ENCODE measurements at places on chromosomes 11 and 22.

DNA sequence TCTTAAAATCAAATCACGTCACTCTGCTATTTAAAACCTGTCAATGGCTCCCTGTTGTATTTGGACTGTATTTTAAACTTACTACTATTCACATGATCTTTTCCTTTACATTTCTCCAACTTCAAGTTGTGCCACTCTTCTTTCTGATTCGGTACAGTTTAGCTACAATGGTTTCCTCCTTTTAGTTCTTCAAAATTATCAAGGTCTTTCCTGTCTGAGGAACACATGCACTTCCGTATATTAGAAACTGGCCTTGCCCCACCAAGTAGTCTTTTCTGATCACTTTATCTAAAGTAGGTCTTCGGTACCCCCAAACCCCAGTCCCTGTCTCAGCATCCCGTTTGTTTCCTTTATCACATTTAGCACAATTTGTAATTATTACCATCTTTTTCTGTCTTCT lies 81.8 kb downstream of the MTMR3 start:
- DNase-seq: no peak

DNA sequence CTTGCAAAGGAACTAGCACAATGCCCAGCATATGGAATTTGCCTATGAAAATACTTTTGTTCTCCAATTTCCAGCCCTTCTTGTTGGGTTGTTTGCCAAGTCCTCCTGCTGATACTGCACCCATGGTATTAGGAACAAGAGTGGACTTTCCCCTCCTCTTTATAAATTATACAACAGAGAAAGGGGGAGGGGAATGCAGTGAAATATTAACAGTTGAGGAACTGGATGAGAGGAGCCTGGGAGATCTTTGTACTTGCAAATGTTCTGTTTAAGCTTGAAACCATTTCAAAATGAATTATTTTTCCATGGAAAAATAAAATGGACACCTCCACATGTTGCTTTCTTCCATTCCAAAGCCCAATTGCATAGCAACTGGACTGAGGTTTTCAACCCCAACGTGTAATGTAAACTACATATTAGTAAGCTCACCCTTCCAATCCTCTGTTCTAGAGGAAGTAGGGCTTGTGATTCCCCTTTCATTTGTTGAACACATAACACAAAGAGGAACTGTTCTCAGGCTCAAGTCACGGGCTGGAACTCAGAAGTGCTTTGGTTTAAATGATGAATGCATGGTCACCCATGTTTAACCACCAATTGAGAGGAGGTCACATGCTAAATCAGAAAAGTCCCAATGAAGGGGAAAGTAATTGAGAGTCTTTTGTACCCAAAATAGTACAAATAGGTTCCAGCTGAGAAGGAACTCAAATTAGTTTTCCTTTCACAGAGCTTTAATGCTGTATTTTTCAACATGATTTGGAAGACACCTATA lies 66.2 kb upstream of the ZC3H12C start:
- no peak for DNase-seq

GRCh38 chr22:26416670-26417276 lies 12.3 kb upstream of the ASPHD2 start:
- no peak for DNase-seq

- no peak for DNase-seq
These were observed 357.7 kb upstream of the ARHGAP42 start for GRCh38 chr11:100329352-100329751.

DNA sequence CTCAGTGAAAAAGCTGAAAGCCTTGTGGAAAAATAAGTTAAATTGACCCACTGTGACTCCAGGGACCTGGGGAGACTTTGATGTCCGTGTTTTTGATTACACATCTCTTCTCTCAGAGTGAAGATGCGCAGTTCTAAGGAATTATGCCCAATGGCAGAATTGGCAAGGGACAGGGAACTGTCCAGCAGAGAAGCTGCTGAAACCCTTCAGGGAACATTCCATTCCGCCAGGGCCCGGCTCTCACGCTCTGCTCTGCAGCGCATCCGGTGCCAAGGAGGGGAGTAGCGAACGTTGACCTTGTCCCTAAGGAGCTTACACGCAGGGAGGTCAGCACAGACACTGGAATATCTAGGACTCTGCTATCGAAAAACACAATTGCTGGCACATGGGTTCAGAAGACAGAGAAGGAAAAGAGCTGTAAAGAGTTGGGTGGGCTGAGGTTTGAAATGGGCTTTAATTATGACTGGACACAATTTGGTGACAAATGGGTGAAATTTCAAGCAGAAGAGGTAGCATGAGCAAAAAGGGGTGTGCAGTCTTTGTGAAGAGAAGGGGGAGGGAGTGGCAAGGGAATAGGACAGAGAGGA lies 64.5 kb upstream of the B3GAT1 start:
- DNase-seq: no peak

GRCh38 chr11:132264616-132265015 lies 894.2 kb downstream of the NTM start:
- no peak for DNase-seq

DNA sequence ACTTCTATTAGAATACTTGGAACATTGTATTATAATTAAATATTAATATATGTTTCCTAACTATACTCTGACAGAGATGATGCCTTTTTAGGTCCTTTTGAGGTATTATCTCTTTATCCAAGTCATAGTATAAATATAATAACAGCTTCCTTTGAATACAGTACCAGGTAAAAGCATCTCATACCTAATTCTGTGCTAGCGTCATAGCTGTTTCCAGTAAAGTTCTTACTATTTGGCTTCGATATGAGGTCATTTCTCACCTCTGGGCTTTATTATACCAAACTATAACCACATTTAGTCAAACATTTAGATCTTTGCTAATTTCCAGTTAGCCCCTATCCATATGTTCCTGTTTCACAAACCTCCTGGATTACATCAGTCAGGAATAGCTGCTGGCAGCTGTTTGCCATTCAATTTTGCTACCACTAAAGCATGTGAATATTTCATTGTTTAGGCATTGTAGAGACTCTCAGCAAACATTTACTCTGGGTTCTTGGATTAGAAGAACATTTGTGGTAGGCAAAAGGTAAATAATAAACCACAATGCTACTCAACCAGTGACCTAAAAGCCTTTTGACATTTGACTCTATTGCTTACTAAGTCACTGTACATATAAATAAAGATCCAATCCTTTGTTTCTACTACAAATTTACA lies 255.1 kb downstream of the TTC28 start:
- peak; percentile 74 for DNase-seq

DNA sequence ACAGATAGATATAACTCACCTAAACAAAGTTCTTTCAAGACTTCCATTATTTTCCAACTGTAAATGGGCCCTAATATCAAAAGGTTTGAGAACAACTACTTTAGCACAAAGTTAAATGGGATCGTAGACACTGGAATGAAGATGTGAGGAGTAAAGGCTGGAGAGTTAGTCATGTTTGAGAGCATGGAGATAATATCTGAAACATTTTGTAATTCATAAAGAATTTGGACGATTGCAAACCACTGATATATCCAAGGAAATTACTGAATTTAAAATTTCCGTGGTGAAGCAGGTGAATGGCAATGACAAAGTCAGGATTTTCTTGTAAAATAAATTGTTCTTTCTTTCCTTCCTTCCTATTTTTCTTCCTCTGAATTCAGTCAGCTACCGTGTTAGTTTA lies 564.9 kb downstream of the CNTN5 start:
- DNase-seq: no peak

DNA sequence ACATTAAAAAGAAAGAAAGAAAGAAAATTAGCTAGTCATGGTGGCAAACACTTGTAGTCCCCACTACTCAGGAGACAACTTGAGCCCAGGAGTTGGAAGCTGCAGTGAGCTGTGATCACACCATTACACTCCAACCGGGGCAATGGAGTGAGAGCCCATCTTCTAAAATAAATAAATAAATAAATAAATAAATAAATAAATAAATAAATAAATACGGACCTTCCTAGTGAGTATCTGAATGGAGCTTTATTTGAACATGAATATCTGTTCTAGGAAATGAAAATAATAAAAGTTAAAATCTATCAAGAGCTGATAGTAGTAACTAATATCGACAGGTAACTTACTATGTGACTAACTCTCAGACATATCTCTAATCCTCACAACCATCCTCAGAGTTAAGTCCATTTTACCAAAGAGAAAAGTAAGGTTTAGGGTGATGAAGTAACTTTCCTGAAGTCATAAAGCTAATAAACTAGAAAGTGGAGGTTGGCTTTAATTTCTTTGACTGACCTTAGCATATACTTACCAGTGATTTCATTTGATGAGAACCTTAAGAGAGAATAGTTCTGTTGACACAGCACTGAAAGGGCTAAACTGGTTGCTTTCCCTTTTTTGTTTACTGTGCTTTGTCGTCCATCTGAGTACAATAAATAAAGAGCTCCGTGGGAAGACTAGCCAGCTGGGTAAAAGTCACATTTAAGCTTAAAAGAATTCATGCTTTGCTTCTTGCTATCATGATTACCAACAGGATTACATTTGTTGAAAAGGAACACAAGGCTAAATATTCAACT lies 22.4 kb downstream of the ENTHD1 start:
- DNase-seq: no peak

DNA sequence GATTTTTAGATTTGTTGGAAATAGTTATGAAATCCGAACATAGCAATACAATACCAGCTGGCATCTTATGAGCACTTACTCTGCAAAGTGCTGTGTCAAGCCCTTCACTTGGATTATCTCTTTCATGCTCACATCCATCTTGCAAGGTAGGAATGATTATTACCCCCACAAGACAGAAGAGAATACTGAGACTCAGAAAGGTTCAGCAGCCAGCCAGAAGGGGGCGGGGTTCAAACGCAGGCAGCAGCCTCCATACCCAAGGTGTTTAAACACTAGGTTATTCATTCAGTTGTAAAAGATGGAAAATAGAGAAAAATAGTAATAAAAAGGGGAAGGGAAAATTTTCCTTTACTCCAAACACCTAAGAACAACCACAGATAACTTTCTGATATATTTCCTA lies 158.5 kb downstream of the CCDC34 start:
- DNase-seq: no peak

DNA sequence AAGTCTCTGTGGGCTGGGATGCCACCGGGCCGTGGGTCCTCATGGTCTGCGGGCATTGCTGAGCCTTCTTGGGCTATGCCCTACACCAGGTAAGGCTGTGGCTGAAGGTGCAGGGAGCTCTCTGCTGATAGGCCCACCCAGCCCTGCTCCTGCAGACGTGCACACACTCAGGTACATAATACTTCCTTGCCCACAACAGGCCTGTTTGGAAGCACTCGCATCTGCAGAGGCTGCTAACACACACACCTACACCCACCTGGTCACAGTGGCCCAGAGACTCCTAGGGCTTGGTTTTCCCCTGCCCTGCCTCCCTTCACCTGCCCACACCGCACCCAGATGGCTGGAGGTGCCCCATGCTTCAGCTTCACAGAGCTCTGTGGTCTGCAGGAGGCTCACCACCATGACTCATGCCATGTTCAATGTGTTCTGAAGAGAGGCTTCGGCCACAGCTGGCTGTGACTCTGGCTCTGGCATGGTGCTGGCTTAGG lies 72.8 kb upstream of the KCNQ1OT1 start:
- DNase-seq: no peak

GRCh38 chr11:32259641-32260081 lies 168.8 kb downstream of the RCN1 start:
- no peak for DNase-seq

DNA sequence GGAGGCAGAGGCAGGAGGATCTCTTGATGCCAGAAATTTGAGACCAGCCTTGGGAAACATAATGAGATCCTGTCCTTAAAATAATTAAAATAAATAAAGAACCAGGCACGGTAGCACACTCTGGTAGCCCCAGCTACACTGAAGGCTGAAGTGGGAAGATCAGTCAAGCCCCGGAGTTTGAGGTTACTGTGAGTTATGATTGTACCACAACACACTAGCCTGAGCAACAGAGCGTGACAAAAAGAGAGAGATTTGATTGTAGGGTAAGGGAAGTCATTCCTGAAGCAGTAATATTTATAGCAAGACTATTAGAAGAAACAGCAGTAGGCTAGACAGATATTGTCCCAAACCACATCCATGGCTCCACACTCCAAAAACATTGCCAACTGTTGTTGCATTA lies 1408.4 kb upstream of the TENM4 start:
- no peak for DNase-seq

DNA sequence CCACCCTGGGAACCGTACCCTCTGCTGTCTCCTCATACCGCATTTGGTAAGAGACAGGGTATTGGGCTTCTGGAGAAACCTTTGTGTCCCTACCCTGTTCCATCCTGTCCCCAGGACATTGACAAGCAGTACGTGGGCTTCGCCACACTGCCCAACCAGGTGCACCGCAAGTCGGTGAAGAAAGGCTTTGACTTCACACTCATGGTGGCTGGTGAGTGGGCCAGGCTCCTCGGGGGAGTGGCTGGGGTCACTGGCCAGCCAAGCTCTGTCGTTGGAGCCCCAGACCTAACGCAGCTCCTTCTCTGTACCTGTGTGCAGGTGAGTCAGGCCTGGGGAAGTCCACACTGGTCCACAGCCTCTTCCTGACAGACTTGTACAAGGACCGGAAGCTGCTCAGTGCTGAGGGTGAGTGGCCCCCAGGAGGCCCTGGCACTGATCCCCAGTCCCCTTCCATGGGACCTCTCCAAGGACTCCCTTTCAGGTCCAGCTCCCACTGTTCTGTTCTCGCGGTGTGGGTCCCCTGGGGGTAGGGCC lies 3.8 kb upstream of the GP1BB start:
- DNase-seq: no peak

DNA sequence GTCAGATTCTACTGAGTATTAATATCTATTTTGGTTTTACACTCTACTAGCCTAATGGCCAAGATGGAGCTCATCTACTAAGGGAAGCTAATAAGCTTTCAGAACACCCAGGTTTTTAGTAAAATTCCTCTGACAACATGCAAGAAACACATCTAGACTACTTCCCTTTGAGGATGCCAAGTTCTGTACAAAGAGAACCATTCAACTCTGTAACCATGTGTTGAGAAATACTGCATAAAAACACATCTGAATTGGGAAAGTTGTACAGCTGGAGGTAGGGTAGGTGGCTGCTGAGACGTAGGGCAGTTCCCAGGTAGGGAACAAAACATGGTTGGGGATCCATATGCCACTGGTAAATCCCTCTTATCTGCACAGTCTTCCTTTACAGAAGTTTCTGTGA lies 66.2 kb downstream of the SC5D start:
- no peak for DNase-seq

DNA sequence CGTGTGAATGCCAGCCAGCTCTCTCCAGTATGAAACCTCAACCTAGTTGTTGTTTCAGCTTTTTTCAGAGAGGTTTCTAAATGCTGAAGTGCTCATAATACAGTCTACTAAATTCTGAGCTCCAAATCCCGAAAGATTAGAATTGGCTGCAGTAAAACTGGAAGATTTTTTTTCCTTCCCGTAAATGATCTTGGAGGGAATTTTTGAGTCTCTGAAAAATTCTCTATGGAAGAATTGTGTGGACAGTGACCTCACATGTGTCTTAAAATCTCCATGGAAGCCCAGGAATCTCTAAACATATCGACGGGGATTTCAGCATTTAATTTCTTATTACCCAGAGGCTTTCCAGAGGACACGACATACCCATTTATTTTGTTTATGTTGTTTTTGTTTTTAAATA lies 1499.2 kb downstream of the LRRC4C start:
- no peak for DNase-seq

DNA sequence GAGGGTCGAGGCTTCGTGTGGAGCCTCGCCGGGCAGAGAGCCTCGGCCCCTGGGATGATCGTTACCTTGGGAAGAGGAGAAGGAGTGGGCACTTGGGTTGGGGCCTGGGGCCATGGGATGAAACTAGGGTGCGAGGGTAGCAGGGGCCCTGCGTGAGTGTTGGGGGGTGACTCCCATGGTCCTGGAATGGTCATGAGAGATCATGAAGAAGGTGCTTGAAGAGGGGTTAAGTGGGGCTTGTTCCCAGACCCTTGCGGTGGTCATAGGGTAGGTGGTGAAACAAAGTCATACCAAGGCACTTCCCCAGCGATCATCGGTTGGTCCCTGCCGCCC lies 284 bp downstream of the CCS start:
- DNase-seq: no peak

- DNase-seq: no peak
These were observed 6.0 kb upstream of the SGSM3 start for GRCh38 chr22:40364431-40364830.

Data from AG09319 (cell line).